OCI-M1 (cell line): ENCODE measurements at places on chromosomes 1 and 21.
A peak's percentile ranks its signal among the peaks of the same experiment; 100 is the strongest.

- no peak for DNase-seq
Observed at GRCh38 chr1:39145331-39145965, 59.0 kb upstream of the MACF1 start.

DNA sequence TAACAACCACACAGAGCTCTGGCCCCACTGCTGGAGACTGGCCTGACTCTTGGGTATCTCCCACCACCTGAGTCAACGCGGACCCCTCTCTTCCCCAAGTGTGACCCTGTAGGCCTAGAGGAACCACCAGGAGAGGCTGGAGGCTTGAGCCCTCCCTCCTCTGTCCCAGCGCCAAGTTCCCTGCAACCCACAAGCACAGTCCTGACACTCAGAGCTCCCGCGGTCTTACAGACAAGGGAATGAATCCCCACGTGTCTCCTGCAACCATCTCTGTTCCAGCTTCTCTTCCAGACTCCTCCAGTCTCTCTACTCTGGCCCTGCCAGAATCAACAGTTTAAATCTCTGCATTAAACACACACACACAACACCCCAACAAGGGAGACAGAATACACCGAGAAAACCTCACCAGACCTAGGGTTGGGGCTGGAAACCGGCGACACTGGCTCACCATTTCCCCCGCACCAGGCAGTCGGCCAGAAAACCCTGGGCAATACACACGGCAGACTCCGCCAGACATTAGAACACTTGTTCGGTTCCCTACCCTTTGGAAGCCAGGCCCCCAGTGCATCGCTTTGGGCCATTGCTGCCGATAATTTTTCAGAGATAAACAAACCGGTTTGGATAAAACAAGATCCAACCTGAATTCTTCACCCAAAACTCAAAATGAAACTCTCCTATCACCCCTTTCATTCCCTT, 21.7 kb downstream of the CASZ1 start:
- no peak for DNase-seq

GRCh38 chr1:100299521-100300222, 33.7 kb downstream of the RTCA start:
- peak; percentile 20 for DNase-seq

DNA sequence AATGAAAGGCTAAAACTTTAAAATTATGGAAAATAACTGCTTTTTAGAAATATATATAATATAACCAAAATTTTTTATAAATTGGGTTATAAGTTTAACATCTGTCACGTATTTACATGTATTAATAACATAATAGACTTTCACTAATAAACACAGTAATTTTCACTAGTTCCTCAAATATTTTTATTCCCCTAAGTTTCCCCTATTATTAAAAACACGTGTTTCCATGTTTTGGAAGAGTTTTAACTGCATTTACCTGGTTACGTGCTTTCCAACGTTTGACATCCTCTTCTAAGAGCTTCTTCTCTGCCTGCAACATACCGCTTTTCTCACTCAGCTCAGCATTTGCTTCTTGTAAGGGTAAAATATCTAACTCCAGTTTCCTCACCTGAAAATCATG, 34.3 kb downstream of the TPR start:
- no peak for DNase-seq

GRCh38 chr1:36463463-36463802, 751 bp downstream of the MRPS15 start:
- no peak for DNase-seq

- no peak for DNase-seq
Observed at GRCh38 chr1:109351457-109351856, 44.6 kb upstream of the MYBPHL start.

GRCh38 chr1:234840843-234841242, 230.9 kb upstream of the IRF2BP2 start:
- peak; percentile 69 for DNase-seq

DNA sequence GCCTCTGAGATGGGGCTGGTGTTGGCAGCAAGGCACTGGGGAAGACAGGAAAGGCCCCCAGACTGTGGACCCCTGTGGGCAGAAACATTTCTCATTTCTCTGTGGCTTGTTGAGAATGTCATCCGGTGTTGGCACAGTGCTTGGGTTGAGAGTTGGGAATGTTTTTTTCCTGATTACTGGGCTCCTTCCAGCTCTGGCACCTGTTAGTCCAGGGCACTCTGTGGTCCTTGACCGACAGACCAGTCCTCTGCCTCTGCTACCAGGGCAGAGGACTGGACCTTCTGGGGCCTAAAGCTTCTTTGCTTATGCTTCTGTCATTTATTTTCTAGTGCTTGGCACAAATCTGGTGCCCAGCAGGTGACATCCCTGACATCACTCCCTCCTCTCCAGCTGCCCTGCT, 4.8 kb upstream of the SPRR5 start:
- DNase-seq: no peak

DNA sequence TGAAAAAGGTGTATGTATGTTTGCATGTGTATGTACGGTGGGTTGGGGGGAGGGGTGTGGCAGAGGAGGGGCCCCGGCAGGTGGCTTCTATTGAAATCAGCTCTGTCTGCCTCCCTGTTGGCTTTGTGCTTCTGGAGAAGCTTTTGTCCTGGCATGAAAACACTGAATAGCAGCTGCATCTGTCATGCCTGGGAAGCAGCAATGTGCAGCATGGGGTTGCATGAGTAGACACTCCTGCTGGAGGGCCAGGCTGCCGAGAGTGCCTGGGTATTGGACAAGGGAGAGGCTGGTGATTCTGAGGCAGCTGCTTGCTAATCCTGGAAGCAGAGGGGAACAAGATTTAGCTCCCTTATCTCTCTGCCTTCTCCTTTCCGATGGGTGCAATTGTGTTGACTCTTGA, 20.5 kb downstream of the MAPKAPK2 start:
- no peak for DNase-seq

- no peak for DNase-seq
Observed at GRCh38 chr1:20250340-20250989, 40.2 kb upstream of the VWA5B1 start.

DNA sequence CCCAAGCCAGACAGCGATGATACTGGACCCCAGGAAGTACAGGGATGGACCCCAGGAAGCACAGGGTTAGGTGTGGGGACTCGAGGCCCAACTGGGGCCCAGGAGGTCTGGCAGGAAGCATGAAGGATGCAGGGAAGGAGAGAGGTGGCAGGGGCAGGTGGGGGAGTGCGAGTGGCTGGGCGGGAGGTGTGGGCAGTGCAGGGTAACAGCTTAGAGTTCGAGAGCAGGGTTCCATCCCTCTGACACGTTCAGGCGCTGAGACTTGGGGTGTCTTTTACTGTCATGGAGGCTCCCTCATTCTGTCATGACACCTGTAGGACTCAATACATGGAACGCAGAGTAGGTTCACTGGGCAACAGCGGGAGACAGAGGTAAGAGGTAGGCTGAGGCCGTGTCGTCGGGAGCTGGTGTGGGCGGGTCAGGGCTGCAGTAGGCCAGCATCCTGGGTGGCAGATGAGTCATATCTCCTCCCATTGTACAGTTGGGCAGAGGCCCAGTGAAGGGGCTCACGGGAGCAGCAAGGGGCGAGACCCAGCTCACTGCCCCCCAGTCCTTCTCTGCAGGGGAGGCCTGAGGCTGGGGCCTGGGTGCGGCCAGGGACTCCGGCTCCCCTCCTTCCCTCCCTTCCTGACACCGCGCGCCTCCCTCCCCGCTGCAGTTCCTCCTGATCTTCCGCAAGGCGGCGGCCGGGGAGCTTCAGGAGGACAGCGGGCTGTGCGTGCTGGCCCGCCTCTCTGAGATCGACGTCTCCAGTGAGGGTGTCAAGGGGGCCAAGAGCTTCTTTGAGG, 11.6 kb upstream of the CTRC start:
- DNase-seq: no peak

- peak; percentile 44 for DNase-seq
Observed at GRCh38 chr1:116881879-116882520, 27.7 kb upstream of the PTGFRN start.

GRCh38 chr1:113256348-113256729, 134.0 kb upstream of the MAGI3 start:
- no peak for DNase-seq

- DNase-seq: no peak
Observed at GRCh38 chr1:33805988-33806387, 57.9 kb upstream of the HMGB4 start.

GRCh38 chr1:161096015-161096414, 2.1 kb upstream of the KLHDC9 start:
- DNase-seq: no peak

DNA sequence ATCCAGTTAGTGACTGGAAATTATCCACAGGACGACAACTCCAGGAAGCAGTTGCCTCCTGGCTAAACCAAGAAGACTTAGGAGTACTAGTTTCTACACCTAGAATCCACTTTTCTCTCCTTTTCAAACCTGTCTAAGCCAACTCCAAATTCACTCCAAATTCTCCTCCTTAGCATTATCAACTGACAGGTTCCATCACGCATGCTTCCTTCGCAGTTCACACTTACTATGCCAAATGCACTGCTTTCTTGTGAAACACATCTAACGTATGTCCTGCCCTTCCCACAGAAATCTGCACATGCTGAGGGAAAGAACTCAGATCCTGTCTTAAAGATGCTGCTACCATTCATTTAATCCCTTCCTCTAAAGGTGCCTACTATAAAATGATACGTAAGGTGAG, 225.9 kb downstream of the RERE start:
- DNase-seq: no peak

- DNase-seq: peak; percentile 66
Observed at GRCh38 chr1:167342846-167343245, 122.2 kb downstream of the POU2F1 start.

DNA sequence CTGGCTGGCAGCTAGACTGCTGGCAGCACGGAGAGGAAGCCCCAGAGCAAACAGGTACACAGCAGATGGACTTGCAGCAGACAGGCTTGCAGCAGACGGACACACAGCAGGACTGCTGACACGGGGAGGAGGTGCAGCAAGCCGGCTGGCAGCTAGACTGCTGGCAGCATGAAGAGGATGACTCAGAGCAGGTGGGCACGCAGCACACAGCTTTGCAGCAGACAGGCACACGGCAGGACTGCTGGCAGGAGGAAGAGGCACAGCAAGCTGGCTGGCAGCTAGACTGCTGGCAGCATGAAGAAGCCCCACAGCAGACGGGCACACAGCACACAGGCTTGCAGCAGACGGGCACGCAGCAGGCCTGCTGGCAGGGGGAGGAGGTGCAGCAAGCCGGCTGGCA, 498 bp downstream of the KRTAP10-2 start:
- DNase-seq: no peak

- peak; percentile 36 for DNase-seq
Observed at GRCh38 chr1:224879162-224879803, 50.2 kb upstream of the DNAH14 start.

- DNase-seq: no peak
Observed at GRCh38 chr1:16013908-16014258, 4.0 kb downstream of the HSPB7 start.

DNA sequence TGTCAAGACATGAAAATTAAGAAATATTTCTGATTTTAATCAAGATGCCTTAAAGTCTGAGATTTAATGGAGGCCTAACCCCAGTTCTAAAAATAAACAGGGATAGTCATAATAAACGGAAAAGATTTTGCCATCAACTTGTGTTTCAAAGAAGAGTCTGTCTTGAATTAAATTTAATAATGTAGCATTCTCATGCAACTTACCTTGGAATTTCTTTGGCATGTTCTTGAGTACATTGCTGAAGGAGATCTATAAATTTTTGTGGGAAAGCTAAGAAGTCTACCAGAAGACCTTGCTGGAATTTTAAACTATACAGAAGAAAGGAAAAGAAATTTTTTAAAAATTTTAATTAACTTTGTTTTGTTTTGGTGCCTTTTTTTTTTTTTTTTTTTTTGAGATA, 10.6 kb downstream of the SASS6 start:
- DNase-seq: no peak

DNA sequence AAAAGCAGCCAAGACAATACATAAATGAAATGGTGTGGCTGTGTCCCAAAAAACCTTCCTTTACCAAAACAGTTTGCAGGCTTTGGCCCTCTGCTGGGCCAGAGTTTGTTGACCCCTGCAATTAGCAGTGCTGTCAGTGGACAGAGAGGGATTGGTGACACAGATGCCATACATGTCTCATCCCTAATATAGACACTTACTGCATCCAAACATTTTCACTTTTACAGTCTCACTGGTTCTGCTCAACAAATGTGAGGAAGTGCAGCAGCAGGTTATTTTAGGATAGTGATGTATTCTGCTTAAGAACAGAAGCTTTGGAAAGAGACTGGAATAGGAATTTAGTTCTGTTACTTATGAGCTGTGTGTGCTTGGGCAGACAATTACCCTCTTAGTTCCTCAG, 462.8 kb upstream of the LRRC7 start:
- DNase-seq: no peak

GRCh38 chr1:147723691-147724323, 36.6 kb downstream of the GJA5 start:
- peak; percentile 69 for DNase-seq

DNA sequence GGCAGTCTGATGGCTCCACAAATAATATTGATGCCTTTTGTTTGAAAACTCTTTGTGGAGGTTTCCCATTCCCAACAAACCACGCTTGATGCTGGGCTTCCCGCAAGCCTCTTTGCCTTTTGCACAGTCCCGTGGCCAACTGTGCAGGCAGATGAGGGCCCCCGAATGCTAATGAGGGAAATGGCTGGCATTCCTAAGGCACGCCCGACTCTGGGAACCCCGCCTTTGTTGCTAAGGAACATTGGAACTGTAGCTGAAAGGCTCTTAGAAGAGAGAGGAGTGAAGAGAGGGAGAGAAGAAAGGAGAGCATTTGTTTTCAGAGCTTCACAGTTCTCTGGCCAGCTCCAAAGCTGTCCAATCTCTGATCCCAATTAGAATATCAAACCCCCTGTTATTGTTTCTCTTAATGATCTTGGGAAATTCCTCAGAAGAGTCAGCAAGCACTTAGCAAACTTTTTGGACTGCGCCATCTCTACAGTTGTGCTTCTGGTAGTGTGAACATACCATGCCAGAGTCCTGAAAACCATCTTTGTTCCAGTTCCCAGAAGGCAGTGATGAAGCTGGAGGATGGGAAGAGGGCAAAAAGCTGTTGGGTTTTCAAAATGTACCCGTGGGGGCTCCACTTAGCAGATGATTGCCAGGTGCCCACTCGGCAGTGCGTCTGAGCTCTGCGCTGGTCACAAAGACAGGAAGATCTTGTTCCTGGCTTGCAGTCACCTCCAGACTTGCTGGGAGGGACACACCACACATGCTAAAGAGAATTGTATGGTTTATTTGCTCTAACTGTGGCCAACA, 60.1 kb upstream of the CYP2J2 start:
- no peak for DNase-seq

GRCh38 chr1:217253351-217253750, 377.5 kb downstream of the GPATCH2 start:
- no peak for DNase-seq

DNA sequence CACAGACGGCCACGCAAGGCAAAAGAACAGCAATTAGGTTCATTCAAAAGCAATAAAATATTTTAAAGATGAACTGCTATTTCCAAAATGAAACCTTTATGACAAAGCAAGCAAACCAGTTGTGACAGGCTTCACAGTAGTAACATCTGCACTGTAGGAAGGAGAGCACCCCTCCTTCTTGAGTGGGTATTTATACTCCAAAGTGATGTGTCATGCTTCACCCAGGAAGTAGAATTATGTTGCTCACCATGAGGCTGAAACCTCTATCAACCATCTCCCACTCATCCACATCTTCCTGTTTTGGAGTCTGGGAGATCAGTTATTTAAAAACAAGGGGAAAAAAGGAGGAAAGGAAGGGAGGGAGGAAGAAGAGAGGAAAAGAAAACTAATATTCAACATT, 885 bp downstream of the OR2T10 start:
- DNase-seq: peak; percentile 85

GRCh38 chr1:169849346-169850022, 44.2 kb downstream of the SCYL3 start:
- no peak for DNase-seq
